ENCODE measurements at places on chromosomes 12 and 14.
A peak's percentile ranks its signal among the peaks of the same experiment; 100 is the strongest.

- DNase-seq = no peak
Measured at GRCh38 chr12:112480931-112481330, 62.2 kb downstream of the PTPN11 start.

DNA sequence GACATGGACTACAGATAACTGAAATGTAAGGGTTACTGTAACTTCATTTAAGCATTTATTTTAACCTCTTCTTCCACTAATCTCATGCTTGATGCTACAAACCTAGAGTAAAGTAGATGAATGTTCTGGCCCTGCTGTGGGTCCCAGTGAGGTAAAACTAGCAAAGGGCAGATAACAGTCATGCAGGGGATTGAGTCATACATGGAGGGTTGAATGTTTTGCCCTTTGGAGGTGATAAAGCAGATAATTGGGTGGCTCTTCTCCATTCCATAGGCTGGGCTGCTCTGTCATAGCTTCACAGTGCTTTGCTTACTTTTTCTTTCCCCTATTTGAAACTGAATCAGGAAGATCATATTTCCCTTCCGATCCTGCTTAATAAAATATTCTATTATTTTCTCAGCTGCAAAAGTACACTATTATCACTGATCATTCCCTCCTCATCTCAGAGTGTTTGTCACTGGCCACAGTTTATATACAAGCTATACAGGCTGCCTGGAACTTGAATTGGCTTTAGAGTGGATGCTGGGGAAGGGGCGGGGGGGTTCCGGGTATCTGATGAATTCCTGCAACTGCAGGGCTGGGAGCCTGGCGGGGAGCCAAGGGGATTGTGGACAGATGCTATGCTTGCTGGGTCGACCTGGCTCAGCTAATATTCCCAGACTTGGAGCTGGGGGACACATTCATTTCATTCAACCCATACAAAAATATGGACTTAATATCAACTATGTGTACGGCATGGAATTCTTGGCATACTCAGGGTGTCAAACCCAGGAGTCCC, 235.1 kb downstream of the NRXN3 start:
- no peak for DNase-seq

DNA sequence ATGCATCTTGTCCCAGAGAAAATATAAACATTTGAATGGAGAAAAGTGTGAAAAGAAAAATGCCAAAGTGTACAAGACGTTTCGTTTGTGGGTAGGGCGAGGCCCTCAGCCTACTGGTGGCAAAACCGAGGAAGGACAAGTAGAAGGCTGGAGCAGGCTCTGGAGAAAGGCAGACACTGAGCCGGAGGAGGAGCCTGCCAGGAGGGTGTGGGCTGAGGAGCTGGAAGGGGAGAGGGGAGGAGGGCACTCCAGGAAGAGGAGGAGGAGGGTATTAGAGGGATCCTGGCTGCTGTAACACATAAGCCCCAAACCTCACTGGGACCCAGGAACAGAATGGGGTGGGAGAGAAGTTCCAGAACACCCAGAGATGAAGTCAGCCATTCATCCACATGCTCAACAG, 47.7 kb downstream of the CLMN start:
- DNase-seq = no peak

GRCh38 chr14:105411017-105411941, 8.3 kb upstream of the MTA1 start:
- DNase-seq = no peak

- DNase-seq = no peak
Measured at GRCh38 chr14:104398656-104399055, 180.9 kb upstream of the C14orf180 start.

DNA sequence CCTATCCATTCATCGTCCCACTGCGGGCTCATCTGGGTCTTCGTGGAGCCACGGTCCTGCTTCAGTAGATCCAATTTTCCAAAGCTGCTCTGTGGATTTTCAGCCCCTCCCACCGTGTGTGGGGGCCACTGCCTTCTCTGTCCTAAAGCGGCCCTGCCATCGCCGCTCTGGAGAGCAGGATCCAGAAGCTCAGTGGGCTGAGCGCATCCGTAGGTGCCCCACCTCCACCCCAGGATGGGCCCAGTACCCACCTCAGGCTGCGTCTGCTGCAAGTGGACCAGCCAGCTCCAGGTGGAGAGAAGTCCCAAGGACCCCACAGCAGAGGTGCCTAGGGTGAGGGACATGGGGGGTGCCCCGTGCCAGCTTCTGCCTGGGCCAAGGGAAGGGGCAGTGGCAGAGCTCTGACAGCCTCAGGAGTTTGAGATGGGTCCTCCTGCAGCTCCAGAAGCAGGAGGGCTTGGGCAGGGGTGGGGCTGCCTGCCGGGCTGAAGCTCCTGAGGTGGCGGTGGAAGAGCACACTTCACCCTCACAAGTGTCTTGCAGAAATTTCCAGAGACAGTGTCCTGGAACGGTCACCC, 148.1 kb upstream of the C14orf180 start:
- DNase-seq = no peak

- DNase-seq = no peak
Measured at GRCh38 chr14:92176476-92176875, 54.7 kb downstream of the CPSF2 start.

DNA sequence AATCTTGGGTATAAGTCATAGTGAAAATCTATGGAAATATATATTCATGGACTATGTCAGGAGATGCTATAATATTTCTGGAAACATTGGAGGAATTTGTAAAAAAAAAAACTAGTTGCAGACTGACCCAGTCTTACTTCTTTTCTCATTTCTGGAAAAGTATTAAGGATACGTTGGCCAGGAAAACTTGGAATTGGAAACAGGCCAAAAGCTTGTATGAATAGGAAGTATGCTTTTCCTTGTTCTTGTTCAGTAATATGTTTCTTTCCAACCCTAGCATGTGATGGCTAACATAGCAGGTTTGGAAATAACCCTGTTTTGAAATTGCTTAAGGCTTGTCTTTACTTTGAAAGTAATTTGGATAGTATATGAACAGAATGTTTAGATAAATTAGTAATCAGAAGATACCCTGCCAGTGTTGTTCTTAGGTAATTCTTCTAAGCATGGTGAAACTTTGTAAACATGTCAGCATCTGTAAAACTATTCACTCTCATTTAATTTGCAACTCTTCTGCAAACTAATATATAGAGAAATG, 316.2 kb downstream of the NPAS3 start:
- DNase-seq = no peak

DNA sequence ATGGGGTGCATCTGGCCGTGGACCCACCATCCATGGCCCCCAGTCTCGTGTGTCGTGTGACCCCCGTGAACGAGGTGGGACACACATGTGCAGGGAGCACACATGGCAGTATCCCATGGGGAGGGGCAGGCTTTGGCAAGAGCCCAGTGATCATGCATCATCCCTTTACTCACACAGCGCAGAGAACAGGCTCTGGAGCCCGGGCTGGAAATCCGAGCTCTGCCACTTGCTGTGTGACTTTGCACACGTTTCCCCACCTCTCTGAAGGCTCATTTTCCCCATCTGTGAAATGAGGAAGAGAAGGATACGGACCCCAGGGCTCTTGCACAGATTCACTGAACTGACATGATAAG, 119.9 kb downstream of the PHETA1 start:
- no peak for DNase-seq

DNA sequence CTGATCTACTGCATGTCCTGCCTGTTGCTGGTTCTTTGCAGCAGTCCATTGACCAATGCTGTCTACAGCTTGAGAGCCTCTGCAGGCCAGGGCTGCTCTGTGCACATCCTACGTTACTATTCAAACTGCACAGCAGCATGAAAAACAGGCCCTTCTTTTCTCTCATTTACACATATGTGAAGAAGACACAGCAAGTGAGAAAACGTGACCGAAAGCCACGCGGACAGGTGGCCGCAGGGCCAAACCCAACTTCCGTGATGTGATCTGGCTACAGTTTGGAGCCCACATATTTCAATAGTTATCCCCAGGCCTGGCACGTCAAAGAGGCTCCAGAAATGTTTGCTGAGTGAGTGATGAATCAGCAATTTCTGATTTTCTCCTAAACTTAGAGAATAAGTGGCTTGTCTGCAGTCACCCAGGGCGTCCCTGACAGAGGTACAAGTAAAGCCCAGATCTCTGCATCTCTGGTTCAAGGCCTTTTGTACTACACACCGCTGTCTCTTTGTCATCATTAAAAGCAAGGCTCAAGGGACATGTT, 17.9 kb upstream of the TCL1B start:
- no peak for DNase-seq

GRCh38 chr14:91139776-91140175, 25.9 kb downstream of the DGLUCY start:
- DNase-seq = no peak

DNA sequence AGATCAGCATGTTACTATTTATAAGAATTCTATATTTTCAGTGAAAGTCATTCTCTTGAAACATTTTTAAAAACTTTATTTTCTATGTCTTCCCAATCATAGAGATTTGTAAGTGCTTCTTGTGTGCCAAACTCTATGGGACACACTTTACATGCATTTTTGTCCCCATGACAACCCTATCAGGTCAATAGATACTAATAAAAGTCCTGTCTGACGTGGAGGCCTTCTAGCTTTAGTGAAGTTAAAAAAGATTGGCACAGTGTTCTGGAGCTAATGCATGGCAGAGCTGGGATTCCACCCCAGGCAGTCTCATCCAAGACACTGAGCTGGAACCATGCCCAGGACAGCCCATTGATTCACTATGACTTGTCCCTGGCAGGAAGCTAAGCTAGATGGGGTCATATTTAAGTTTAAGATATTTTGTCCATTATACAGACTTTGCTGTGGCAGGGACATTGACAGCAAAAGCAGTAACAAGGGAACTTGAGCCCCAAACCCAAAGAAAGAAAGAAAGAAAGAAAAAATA, 28.1 kb downstream of the TTC6 start:
- no peak for DNase-seq

DNA sequence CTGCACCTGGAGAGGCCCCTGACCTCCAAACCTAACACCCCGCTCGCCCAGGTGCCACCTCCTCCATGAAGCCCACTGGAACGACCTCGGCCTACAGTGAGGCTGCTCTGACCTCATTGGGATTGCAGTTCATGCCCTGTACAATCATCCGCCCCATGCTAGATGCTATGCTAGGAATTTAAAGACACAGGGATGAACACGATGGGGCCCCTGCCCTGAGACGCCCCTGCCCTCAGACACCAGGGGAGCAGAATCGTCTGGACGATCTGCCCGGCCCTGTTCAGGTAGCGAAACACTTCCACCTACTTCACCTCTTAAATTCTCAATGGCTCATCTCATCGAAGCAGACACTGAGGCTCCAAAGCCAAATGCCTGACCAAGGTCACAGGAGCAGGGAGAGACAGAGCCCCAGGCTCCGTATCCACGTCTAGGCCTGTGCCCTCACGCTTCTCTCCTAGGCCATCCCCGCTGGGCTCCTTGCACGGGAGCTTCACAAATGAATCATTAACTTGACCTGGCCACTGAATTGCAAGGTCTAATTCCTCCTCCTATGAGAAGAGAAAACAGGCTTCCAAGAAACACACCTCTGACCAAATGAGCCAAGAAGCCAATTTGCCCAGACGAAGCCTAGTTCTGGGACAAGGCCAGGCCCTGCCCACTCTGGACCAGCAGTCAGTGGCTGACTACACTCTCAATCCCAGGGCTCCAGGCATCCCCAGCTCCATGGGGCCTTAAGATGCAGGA, 35.2 kb downstream of the SCARB1 start:
- DNase-seq = no peak

DNA sequence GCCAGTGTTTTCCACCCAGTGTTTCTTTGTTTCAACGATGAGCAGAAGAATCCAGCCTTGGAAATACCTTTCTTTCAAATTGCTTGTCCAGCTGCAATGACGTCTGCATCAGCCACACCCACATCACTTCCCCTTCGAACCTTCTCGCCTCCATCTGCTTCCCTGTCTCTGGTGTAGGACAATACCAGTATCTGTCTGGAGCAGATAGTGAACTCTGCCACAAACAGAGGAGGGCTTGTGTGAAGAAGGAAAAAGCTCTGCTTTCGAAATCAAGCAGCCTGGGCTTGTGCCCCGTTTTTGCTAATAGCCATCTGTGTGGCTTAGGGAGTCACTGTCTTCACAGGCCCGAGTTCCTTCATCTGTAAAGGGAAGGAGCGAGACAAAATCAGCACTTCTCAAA, 415.4 kb downstream of the ZFP36L1 start:
- peak; percentile 67 for DNase-seq

- DNase-seq = no peak
Measured at GRCh38 chr12:105835580-105836241, 303.0 kb downstream of the NUAK1 start.

DNA sequence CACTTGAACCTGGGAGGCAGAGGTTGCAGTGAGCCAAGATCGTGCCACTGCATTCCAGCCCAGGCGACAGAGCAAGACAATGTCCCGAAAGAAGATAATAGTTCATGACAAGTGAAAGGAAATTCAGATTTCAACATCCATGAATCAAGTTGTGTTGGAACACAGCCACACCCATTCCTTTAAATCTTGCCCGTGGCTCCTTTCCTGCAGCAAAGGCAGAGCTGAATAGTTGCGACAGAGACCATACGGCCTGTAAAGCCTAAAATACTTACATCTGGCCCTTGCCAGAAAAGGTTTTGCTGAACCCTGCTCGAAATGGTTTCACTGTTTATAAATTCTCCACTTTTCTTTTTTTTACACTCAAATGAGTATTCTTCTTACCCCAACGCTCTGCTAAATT, 17.7 kb upstream of the ITPK1 start:
- DNase-seq = peak; percentile 17
